ENCODE measurements at places on chromosomes 2 and 18.

DNA sequence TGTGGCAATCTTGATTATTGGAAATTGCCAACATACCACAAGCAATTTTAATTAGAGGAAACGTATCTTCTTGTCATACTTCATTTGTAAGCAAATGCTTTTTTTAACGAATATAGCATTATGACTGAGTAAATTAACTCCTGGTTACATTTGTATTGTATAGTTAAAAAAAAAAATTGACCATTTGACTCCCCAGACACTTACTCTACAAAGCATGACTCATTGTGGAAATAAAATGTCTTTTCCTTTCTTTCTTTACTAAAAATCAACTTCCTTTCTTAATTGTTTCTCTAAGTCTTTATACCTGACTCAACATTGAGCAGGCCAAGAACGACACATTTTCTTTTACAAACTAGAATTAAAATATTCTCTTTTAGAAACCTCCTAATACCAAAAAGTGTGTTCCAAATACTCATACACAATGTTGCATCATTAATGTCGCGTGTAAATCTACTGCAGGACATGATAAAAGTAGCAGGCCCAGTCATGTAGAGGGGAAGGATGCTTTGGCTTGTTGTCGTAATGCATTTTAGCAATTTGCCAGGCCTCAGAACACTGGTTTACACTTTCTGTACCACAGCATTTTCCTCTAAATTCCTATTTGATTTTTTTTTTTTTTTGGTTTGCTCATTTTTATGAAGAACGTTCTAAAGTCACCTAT is 349.6 kb upstream of the KCNH7 start:
- DNase-seq: no peak

DNA sequence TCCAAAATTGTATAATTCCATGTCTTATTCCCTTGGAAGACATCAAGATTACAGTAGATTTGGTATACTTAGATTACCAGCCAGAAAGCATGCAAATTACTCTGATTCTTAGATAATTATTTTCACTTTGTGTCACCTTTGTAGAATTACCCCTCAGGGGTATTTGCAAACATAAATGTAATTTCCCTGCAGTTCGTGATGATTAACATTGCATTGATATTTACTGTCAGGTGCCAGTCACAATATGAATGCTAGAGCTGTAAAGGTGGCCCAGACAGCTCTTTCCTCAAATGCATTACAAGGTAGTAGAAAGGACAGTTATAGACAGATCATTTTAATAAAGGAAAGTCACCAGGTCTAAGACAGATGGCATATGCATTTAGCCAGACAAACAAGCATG is 1537.5 kb upstream of the PIK3C3 start:
- DNase-seq: no peak

DNA sequence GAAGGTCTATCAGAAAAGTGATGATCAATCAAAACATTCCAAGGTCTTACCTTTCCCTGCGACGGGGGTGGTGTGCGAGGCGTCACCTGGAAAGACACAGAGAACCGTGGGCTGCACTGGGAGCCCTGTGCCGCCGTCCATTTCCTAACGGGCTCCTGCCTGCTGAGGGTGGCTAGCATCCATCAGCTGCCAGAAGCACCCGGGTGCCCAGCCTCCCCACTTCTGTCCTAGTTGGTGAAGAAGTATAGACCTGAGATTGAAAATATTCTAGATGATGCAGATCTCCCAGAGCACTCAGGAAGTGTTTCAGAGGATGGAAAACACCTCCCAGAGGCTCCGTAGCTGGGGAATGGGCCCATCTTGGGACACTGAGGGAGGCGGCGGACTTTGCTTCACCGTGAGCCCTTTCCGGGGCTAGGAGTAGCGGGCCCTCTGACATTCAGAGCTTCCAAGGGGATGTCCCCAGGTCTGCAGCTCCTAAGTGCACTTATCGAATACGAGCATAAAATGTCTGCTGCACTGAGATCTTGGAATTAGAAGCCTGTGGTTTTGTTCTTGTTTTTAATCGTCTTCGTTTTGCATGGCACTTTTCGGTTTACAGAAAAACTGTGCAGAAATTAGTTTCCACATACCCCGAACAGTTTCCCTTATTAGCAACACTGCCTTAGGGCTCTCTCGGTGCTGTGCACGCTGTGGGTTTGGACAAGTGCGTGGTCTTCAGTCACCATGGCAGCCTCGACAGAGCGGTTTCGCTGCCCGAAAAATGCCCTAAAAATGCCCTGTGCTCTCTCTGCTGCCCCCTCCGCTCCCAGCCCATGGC is 143.5 kb downstream of the MBP start:
- no peak for DNase-seq

- DNase-seq: peak; percentile 68
Observed at GRCh38 chr2:166067229-166067628, 60.6 kb downstream of the SCN1A start.

- peak; percentile 60 for DNase-seq
Observed at GRCh38 chr2:234422273-234422732, 74.6 kb downstream of the ARL4C start.

DNA sequence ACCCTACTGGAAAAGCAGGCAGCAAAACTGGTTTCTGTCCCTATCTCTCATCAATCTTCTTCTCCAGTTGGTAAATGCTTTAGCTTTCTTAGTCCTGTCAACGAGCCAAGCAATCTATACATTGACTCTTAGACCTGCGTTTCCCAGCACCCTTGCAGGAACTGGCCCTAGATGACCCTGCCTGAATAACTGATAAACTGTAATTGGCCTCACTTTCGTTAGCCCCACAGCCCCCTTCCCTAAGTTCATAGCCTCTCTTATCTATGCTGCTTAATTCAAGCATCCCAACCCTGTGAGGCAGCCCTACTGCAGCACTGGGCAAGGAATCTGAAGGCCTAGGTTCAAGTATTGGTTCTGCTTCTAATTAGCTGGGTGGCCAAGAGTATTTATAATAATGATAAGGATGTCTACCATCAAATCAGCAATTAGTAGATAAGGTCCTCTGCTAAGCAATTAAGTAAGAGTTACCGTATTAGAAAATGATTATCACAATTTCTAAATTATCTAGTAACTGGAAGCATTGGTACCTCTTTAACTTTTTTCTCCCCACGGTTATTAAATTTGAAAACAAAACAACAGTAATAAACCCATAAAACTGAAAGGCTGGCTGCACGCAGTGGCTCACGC is 86.4 kb upstream of the RMDN2 start:
- DNase-seq: no peak

GRCh38 chr2:239557516-239557915 is 156.7 kb upstream of the HDAC4 start:
- DNase-seq: no peak

DNA sequence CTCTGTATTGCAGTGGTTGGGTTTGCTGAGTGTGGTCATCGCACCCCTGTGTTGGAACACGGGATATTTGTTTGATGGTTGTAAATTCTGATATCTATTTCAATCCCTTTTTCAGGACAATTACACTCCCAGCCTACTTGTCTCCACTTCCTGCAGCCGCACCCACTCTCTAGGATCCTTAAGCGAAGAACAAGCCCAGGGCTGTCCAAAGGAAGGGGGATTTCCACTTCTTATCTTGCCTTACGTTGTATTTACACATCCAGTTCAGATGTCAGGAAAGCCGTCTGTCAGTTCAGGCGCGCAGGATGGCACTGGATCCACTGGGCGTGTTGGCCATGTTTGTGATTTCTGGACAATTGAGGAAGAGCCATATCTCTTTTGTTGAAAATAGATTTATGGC is 834.5 kb upstream of the SALL3 start:
- no peak for DNase-seq

DNA sequence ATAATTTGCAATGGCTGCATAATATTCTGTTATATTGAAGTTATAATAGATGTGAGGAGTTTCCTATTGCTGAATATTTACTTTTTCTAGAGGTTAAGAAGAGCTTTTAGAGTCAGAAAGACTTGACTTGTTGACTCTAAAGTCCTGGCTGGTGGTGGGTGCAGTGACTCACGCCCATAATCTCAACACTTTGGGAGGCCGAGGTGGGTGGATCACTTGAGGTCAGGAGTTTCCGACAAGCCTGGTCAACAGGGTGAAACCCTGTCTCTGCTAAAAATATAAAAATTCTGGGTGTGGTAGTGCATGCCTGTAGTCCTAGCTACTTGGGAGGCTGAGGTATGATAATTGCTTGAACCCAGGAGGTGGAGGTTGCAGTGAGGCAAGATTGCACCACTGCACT is 33.9 kb upstream of the ATIC start:
- DNase-seq: peak; percentile 82

GRCh38 chr2:237581326-237581725 is 9.2 kb downstream of the RAB17 start:
- DNase-seq: no peak

DNA sequence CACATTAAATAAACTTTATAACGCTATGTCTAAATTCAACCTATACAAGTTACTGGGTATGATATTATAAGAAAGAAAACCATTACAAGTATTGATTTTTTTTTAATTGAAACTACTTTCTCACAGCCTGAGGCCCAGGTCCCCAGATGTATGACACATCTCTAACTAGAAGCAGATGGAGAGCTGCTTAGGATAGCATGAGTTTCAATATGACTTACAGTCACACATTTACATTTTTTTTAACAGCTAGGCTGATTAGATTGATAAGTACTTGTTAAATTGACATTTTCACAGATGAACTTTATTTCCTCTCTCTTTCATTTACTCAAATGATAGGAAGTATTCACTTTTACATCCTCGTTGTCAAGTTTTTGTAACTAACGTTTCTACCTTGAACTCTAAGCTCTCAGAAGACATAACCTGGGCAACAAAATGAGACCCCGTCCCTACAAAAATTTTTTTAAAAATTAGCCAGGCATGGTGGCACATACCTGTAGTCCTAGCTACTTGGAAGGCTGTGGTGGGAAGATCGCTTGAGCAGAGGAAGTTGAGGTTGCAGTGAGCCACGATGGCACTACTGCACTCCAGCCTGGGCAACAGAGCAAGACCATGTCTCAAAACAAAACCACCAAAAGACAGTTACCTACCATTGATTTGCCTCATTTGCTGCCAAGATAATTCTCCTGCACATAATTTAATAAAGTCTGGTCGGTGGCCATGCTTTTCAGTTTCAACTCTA is 52.4 kb downstream of the STK39 start:
- no peak for DNase-seq

GRCh38 chr2:204672772-204673171 is 127.5 kb downstream of the PARD3B start:
- no peak for DNase-seq

DNA sequence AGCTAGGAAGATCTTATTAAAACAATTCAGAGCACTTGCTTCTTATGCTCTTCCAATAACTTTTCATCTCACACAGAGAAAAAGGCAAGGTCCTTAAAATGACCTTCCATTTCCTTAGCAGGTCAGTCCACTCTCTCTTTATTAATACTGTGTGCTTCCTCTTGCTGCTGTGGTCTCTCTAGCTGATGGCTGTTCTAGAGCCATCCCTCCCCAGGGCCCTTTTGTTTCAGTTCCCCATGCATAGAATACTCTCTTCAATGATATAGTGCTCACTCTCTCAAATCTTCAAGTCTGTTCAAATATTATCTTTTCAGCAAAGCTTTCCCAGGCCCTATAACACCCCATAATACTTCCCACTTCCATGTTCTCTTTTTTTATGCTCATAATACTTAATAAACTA is 469.3 kb downstream of the METTL4 start:
- no peak for DNase-seq

- DNase-seq: no peak
Observed at GRCh38 chr2:184743096-184743495, 144.8 kb downstream of the ZNF804A start.

- DNase-seq: no peak
Observed at GRCh38 chr2:217604527-217605194, 398.1 kb downstream of the TNS1 start.

GRCh38 chr2:118221536-118222272 is 133.4 kb downstream of the INSIG2 start:
- peak; percentile 56 for DNase-seq

- no peak for DNase-seq
Observed at GRCh38 chr18:74540652-74541421, 6.5 kb downstream of the CNDP1 start.

DNA sequence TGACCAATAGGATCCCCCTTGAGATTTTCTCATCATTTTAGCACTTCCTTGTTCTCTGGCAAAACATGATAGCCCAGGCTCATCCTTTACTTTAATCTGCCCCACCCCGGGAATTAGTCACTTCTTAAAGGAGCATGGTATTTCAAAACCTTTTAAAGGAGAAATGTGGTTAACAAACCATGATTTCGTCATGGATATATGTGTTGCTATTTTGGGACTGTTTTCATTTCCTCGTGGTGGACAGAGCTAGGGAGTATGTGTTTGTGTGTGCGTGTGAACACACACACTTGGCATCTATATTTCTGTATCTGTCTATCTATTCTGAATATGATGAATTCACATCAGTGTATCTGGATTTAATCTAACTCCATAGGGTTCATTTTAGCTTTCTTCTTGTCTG is 128.1 kb downstream of the BIRC6 start:
- DNase-seq: peak; percentile 90

DNA sequence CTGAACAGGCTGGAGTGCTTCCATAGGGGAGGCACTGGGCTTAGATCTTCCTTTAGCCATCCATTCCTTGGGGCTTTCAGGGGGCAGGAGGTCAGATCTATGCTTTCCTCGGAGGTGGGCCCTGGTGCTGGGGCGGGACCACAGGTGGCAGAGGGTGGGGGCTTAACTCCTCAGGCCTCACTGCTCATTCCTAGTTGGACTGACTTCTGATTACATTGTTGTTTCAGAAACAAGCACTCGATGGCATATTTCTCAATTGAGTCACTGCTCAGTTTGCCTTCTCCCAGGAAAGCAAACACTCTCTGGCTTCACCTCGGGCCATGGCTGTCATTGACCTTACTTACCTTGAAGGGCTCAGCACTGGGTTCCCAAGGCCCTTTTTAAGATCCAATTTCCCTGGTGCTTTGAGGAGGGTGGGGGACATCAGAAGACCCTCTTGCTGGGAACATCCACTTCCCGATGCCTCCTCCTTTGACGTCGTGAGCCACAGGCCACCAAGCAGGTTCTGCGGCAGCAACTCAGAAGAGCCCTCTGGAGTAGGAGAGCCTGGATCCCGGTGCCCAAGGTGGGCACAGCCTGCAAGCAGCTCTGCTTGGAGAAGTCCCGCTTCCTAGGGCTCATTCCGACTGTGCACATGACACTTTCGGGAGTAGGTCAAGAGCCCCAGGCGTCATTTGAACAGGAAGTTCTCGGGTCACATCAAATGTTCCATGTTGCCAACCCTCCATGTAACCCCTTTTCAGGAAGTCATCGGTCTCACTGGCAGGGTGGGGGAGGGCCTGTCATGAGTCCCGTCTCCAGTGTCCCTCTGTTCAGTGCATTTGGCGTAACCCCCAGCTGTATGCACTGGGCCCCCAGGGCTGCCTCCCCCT is 40.6 kb downstream of the SDC1 start:
- DNase-seq: peak; percentile 49

GRCh38 chr2:234955971-234956509 is 4.2 kb downstream of the SH3BP4 start:
- DNase-seq: no peak

All from inflammatory macrophage treated with lipopolysaccharide for 1 hour (primary cell).